Stimulated activated CD4-positive, alpha-beta T cell treated with anti-CD3 and anti-CD28 coated beads, Interleukin-4, amount 100 ng/mL, for 4 hours (primary cell): ENCODE measurements at places on chromosomes 4 and X.

DNA sequence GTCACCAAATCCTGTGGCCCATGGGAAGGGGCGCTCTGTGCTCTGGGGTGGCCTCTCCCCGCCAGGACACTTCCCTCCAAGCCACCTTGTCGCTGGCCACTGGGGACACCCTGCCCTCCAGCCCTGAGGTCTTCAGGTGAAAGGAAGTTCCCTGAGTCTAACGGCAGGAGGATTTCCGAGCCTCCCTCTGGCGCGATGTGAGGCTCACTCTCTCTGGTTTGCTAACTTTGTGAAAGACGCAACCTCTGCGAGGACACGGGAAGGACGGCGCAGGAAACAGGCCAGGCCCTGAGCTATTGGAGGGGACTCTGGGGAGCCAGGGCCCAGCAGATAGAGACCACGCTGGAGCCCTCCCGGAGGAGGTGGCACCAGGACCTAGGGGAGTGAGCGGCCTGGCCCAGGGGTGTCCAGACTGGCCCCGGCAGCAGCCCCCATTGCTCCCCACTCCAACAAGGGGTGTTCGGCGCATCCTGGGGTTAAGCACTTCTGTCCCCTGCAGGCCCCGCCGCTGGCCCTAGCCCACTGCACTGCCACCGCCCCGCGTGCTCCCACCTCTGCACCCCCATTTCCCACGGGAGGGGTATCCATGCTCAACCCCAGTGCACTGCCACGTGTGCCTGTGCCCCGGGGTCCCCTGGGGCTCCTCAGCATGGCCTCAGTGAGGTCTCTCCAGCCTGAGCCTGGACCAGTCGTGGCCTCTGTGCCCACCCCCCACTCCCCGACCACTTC lies 72.2 kb upstream of the MXD4 start:
- no peak for DNase-seq

DNA sequence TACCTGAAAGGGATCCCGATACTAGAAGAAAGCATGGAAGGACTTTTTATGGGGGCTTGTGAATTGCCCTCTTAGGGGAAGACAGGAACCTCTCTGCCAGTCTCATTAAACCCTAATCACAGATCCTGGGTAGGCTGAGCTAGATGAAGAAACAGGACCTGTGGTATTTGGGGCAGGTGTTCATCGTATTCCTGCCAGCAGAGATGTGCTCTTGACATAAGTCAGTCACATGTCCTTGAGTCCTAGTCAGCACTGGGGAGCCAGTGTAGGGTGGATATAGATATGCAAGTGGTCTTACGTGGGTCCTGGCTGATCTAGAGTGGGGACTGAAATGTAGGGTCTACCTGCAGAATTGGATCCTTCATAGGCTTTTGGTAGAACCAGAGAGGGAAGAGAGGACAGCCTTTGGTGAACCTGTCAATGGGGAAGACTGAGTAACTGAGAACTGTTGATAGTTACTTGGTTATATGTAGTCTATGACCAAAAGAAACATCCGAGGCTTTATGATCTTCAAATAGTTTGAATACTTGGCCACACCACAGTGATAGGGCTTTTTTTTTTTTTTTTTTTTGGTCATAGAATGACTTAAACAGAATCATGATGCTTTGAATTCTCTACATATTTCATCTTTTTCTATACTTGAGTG lies 63.5 kb upstream of the WDR1 start:
- DNase-seq = no peak

- no peak for DNase-seq
These were observed 360.0 kb downstream of the GALNTL6 start for GRCh38 chr4:172173206-172173605.

DNA sequence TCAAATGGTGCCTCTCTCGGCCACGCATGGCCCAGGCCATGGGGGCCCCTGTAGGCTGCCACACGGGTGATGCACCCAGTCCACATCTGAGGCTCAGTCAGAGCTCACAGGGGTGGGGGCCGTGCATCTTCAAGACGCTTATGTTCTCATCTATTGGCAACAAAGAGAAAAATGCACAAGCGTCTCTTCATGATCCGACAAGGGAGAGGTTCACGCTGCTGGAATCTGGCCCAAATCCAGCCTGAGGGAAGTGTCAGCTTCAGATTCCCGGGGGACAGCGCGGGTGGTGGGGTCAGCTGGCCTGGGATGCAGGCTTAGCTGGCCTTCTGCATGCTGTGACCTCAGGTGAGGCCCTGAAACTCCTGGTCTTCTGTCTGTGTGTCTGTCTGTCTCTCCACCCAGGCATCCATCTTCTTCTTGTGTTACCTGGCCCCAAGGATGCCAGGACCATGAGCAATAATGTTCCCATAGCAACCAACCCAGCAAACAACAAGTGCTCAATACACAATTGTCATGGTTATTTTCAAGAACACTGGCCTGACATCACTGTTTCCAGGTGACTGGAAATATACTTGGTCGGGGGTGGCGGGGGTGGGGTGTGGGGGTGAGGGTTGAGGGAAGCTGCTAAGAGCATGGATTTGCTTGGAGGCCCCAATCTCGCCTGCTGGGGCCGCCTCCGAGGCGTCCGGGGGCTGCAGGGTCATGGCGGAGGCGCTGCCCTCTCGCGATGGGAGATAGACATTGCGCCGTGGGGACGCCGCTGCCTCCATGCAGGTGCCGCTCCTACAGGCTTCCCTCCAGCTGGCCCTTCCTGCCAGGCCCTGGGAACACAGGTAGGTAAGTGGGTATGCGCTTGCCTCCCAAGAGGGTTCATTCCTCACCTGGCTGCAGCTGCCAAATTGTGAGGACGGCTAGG lies 48.3 kb downstream of the ABLIM2 start:
- DNase-seq = no peak

DNA sequence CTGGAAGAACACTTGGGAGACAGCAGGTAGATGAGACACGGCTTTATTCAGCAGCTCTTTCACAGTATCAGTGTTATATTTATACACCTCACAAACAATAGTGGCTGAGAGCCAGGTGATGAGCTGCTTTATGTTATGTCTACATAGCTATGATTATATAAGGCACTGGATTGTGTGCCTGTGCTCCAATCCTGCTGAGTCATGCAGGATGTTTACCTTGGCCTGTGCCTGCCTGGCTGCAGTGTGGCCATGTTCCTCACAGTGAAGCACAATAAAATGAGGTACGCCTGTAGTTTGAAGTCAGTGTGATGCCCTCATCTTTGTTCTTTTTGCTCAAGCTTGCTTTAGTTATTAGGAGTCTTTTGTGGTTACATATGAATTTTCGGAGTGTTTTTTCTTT lies 31.3 kb downstream of the CXCL13 start:
- no peak for DNase-seq

- no peak for DNase-seq
These were observed 30.2 kb downstream of the ANTXR2 start for GRCh38 chr4:80042821-80043220.

DNA sequence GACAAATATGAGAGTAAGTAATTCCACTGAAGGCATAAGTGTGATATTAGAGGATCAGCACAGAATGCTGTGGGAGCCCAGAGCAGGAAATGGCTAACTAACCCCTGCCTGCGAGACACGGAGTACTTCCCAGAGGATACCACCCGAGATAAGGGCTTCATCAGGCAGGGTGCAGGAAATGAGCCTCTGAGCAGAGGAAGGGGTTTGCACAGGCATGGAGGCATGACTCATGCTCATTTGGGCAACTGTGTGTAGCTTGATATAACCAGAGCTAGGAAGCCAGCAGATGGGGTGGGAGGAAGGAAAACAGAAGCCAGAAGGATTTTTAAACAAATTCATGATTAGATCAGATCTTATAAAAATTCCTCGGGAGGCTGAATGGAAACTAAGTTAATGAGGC lies 70.0 kb upstream of the TSPAN5 start:
- DNase-seq = no peak

- DNase-seq = no peak
These were observed 62.3 kb upstream of the RELL1 start for GRCh38 chr4:37748485-37748884.

DNA sequence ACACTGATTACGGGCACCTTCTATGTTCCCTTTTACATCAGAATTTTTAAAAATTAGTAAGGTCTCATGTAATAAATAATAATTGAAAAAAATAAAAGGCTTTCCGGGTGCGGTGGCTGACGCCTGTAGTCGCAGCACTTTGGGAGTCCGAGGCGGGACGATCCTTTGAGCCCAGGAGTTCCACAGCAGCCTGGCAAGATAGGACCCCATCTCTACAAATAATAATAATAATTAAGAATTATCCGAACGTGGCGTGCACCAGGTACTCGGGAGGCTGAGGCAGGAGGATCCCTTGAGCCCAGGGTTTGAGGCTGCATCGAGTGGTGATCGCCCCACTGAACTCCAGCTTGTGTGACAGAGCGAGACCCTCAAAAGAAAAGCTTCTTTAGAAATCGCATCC lies 771 bp upstream of the LAMTOR3 start:
- no peak for DNase-seq

GRCh38 chr4:52049266-52049665 lies 1.8 kb upstream of the SPATA18 start:
- DNase-seq = no peak

- no peak for DNase-seq
These were observed 107.4 kb upstream of the STOX2 start for GRCh38 chr4:183797445-183798300.

DNA sequence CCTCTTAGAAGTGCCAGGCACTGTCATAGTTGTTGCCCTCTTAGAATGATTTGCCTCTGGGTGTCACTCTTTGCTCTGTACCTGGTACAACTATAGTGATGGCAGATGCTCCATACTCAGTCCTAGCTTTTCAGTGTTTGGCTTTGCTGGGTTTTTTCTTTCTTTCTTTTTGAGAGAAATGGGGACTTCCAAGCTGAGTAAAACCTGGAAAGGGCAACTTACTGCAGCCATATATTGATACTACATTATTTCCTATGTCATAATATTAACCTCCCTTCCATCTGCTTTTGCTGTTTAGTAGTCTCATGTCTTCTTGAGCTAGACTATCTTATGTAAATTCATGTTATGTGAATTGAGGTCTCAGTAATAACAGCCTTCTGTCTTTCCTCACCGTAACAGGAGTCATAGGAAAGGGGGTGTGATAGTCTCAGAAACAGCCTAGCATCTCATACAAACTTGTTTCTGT lies 49.0 kb downstream of the NIPAL1 start:
- DNase-seq = no peak

- DNase-seq = no peak
These were observed 62.5 kb upstream of the RHOH start for GRCh38 chr4:40134206-40134917.

DNA sequence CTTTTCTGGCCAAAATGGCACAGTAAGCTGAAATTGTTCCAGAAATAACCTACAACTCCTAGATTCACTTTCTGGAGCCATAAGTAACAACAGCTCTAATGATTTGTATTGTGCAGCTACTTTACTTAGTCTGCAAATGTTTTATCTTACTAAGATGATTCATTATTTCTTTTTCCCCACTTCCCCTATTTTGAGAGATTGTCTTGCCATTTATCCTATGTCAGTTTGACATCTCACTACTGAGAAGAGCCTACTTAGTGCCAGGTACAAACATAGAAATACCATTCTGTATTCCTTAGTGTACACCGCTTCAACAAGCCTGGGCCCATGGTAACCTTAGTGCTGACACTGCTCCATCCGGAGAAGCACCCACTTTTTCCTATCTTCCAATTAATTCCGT lies 13.8 kb upstream of the STK26 start:
- DNase-seq = no peak

DNA sequence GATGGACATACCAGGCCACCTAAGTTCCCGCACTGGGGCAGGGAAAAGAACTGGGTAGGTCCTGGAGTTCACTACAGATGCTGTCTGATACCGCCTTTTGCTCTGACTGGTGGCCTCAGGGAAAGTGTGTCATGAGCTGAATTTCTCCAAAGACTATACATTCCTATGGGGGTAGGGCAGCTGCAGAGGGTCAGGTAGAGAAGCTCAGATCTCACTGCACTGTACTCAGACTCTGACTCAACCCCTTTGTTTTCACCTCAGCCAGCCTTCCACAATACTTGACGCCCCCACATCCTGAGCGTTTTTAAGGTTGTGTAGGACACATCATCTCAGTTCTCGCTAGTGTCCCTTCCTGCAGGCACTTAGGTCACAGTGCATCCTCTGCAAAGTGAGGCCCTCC lies 7.8 kb downstream of the GATB start:
- DNase-seq = no peak

DNA sequence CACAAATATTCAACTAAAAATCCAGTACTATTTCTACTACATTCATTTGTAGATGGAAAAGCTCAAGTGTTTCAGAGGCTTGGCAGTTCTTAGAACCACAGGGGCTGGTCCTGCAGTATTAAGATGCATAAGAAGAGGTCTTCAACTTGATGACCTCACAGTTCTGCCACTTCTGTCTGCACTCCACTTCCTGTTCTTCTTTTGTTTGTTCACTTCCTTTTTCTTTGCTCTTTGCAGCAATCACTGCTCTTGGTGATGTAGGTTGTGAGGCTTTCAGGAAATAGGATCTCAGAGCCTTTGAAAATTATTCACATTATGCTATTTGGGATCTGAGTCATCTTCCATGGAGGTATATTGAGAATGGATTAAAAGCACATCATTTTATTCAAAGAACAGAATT lies 602.0 kb upstream of the CPEB2 start:
- no peak for DNase-seq

DNA sequence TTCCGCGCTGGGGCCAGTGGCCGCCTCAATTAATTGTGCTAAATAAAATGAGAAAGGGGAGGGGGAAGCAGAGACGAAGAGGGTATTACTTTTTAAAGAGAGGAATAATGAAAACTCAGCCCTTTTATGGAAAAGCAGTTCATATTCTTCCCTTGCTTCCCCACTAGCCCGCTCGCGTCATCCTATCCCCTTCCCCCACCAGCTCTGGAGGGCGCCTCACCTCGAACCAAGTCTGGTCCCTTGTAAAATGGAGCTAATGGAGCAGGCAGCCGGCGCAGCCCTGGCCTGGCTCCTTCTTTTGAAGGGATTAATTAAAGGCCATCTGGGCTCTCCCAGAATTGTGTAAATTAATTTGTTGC lies 511 bp upstream of the NKX6-1 start:
- DNase-seq = no peak

- no peak for DNase-seq
These were observed 548.7 kb upstream of the DIPK2B start for GRCh38 chrX:45749375-45749774.

DNA sequence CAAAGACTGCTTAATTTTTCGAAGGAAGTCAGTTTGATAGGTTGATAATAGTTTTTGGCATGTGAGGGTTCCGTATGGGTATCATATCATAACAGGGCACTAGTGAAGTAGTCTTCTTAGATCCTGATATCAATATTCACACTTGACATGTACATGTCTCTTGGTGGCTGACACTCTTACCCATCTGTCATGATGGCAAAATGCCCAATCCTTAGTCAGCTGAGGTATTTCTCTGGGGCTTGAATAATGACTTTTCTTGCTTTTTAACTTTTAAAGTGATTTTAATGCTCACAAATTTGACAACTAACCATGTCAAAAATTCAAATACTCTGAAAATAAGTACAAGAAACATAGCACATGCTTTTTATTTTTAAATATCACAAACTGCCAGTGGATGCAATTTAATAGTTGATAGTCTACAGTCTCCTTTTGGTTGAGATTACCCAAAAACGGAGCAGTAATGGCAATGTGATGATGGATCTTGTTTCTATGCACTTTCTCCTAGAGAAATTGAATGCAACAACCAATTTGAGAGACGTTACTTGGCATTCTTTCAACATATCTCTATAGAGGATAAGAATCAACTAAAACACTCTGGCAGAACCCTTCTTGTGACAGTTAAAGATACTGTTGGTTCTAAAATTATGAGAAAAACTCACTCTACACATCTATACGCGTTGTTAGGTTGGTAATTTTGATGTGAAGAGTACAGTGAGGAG lies 552.9 kb upstream of the PABPC4L start:
- DNase-seq = no peak
